ENCODE measurements at places on chromosomes 4 and X.

GRCh38 chrX:119618439-119618838 lies 12.2 kb upstream of the NKRF start:
- H3K4me3 ChIP-seq, result no peak overlapping the region
- H3K27ac ChIP-seq, result no peak overlapping the region
- H3K36me3 ChIP-seq, result no peaks in the 10 kb centered on the region
- H3K27me3 ChIP-seq, result no peaks in the 10 kb centered on the region
- DNase-seq, result no peak

DNA sequence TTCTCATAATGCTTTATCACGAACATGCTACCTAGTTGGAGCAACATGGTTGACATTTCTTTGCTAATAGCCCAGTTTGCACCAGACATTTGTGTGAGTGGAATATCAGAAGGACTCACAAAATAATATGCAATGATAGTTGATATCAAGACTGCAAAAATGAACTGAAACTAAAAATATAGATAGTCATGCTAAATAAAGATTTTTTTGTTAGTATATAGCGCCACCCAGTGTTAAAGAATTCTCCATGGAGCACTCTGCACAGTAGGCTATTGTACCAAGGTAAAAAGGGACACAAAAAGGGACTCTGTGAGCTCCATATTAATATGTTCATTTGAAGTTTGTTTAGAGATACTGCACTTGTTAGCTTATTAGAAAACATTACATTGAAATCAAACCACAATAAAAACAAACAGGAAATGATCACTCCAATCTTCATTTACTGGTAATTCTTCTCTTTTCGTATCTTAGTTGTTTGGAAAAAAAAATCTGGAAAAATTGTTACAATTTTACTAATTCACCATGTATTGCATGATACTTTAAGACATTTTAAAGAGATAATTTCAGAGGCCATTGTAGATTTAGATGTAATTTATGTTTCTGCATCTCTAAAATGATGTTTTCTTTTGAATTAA lies 1509.6 kb downstream of the ADGRL3 start:
- no peak overlapping the region for H3K27ac ChIP-seq
- H3K27me3 ChIP-seq, result no peaks in the 10 kb centered on the region
- H3K4me3 ChIP-seq, result no peak overlapping the region
- H3K36me3 ChIP-seq, result no peaks in the 10 kb centered on the region

GRCh38 chrX:70096052-70096451 lies 33.8 kb downstream of the OTUD6A start:
- H3K36me3 ChIP-seq, result no peaks in the 10 kb centered on the region
- no peaks in the 10 kb centered on the region for H3K4me1 ChIP-seq
- peak; percentile 31 for DNase-seq
- no peak overlapping the region for H3K4me3 ChIP-seq
- no peak overlapping the region for H3K27ac ChIP-seq
- no peaks in the 10 kb centered on the region for H3K27me3 ChIP-seq

DNA sequence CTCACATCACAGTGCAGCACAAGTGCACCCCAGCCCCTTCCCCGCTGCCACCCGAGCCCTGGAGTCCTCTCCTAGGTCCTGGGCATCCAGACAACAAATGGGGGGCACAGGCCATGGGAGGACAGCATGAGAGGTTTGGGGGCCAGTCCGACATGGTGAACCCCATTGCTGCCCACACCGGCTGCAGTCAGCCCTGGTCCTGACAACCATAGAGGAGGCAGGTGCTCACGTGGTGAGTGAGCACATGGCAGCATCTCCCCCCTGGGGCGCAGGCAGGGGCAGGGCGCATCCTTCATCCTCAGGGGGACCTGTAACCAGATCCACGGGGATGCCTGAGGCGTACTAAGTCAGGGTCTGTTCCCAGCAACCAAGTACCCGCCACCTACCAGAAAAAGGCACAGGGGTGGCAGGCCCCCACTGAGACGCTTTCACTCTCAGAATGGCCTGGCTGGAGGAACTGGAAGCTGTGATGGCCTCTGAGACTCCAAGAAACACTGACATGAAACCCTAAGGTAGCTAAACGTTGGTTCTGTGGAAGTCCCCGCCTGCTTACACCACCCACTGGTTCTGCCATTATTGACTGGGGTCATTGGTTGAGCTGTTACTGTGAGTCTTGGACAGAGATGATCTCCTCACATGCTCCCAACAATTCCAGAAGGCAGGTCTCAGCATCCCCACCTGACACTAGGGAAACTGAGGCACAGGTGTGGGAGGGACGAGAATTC lies 6.5 kb downstream of the ZFYVE28 start:
- peak overlapping the region; percentile 77 for H3K27ac ChIP-seq
- H3K27me3 ChIP-seq, result no peaks in the 10 kb centered on the region
- H3K4me3 ChIP-seq, result no peak overlapping the region
- no peaks in the 10 kb centered on the region for H3K36me3 ChIP-seq
- H3K4me1 ChIP-seq, result peaks cover 40% of the 10 kb centered on the region

- DNase-seq, result peak; percentile 3
- H3K4me1 ChIP-seq, result no peaks in the 10 kb centered on the region
- H3K4me3 ChIP-seq, result no peak overlapping the region
Measured at GRCh38 chrX:128975745-128976144, 547.5 kb downstream of the SMARCA1 start.

- no peaks in the 10 kb centered on the region for H3K36me3 ChIP-seq
- no peaks in the 10 kb centered on the region for H3K27me3 ChIP-seq
- H3K4me3 ChIP-seq, result no peak overlapping the region
- H3K4me1 ChIP-seq, result peaks cover 11% of the 10 kb centered on the region
Measured at GRCh38 chr4:16416601-16417000, 190.3 kb upstream of the TAPT1 start.

- H3K4me1 ChIP-seq, result no peaks in the 10 kb centered on the region
- no peak overlapping the region for H3K4me3 ChIP-seq
- H3K27ac ChIP-seq, result no peak overlapping the region
- no peak for DNase-seq
- H3K27me3 ChIP-seq, result no peaks in the 10 kb centered on the region
Measured at GRCh38 chr4:1504595-1505500, 98.6 kb upstream of the NKX1-1 start.

- no peak overlapping the region for H3K27ac ChIP-seq
- no peaks in the 10 kb centered on the region for H3K27me3 ChIP-seq
- no peaks in the 10 kb centered on the region for H3K36me3 ChIP-seq
- no peak for DNase-seq
Measured at GRCh38 chr4:22190855-22191254, 242.3 kb upstream of the KCNIP4 start.

GRCh38 chr4:158020734-158021346 lies 152.0 kb downstream of the GASK1B start:
- H3K27me3 ChIP-seq, result no peaks in the 10 kb centered on the region
- peak overlapping the region; percentile 95 for H3K27ac ChIP-seq
- DNase-seq, result peak; percentile 94
- H3K36me3 ChIP-seq, result no peaks in the 10 kb centered on the region

GRCh38 chr4:147096667-147097604 lies 151.3 kb upstream of the TTC29 start:
- H3K4me3 ChIP-seq, result no peak overlapping the region
- H3K4me1 ChIP-seq, result no peaks in the 10 kb centered on the region
- H3K27me3 ChIP-seq, result peaks cover 19% of the 10 kb centered on the region

- no peak for DNase-seq
- no peaks in the 10 kb centered on the region for H3K36me3 ChIP-seq
- no peaks in the 10 kb centered on the region for H3K4me1 ChIP-seq
- H3K27ac ChIP-seq, result no peak overlapping the region
Measured at GRCh38 chr4:99857307-99857706, 36.9 kb downstream of the LAMTOR3 start.

GRCh38 chr4:145609481-145610427 lies 9.4 kb upstream of the MMAA start:
- H3K4me3 ChIP-seq, result no peak overlapping the region
- peaks cover 10% of the 10 kb centered on the region for H3K27me3 ChIP-seq
